ENCODE measurements at places on chromosomes 5 and 9. TPM values are rescaled to one million over a fixed set of nuclear protein-coding genes. Genes with fewer than 3 reads are reported as not detected.

Gene ADAMTS16
- total RNA-seq = 3.9 TPM

- DNase-seq = no peak
Measured at GRCh38 chr9:70532716-70533115, 118.3 kb upstream of the KLF9 start.

- peak; percentile 9 for DNase-seq
Measured at GRCh38 chr9:27440888-27441740, 83.0 kb upstream of the IFNK start.

Gene SLCO6A1
- total RNA-seq = 0.51 TPM

DNA sequence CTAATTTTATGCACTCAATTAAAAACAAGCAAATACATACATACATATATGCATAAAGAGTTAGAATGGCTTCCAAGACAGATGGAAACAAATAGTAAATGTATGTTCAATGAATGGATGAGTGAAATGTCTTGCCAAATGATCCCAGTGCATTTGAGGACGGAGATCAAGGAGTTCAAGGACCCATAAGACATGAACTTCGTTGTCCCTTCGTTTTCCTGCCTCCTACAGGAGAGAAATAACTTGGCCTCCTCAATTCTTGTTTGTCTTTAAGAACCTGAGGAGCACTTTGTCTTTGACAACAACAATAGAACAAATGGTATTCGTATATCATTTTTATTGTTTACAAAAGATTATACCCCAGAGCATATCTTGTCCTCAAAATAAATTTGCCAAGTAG, 2.4 kb upstream of the PAPPA start:
- no peak for DNase-seq

DNA sequence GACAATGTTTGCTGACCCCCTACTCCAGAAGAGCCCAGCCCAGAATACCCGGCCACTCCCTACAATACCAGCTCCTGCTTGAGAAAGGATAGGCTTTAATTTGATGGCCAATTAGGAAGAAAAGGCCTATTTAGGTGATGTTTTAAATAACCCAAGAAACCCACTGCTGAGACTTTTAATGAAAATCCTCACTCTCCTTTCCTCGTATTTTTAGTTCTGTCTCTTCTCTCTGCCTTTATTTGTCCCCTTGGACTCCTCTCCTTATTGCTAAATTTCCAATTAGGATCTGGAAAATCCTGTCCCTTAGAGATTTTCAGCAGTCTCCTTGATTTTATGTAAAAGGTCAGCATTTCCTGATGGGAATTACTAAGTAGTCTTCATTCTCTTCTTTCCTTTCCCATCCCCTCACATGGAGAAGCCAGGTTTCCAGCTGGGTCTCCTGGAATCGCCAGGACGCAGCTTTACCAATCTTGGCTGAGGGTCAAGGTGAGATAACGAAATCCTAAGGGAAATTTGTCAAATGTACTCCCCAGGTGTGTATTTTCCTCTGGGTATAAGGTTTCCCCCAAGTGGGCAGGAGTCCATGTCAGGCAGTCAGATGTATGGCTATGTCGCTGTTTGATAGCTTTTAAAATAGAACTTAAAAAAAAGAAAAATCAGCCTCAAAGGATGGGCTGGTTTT, 11.7 kb downstream of the STC2 start:
- no peak for DNase-seq

- DNase-seq = peak; percentile 9
Measured at GRCh38 chr5:135660826-135661575, 82.2 kb upstream of the CXCL14 start.

GRCh38 chr5:133450286-133450685, 162.1 kb downstream of the FSTL4 start:
- DNase-seq = no peak

Measured in neural progenitor cell (in vitro differentiated cells).